ENCODE measurements at places on chromosomes 5 and 9. TPM values are rescaled to one million over a fixed set of nuclear protein-coding genes. Genes with fewer than 3 reads are reported as not detected.

DNA sequence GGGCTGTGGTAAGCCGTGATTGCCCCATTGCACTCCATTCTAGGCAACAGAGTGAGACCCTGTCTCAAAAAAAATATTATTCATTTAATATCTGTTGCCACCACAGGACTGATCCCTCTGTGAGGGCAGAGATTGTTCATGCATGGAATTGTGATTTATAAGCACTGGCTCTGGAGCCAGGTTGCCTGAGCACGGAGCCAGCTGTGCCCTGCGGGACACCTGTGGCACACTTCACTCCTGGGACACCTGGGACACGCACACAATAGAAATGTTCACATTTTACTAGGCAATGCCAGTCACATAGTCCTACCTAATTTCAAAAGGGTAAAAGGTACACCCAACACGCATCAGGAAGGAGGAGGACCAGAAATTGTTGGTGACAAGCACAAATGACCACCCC, 83.0 kb upstream of the GABRP start:
- no peak overlapping the region for H3K27ac ChIP-seq
- H3K4me1 ChIP-seq: no peaks in the 10 kb centered on the region
- no peak overlapping the region for H3K4me3 ChIP-seq
- no peaks in the 10 kb centered on the region for H3K36me3 ChIP-seq
- peaks cover 19% of the 10 kb centered on the region for H3K27me3 ChIP-seq

DNA sequence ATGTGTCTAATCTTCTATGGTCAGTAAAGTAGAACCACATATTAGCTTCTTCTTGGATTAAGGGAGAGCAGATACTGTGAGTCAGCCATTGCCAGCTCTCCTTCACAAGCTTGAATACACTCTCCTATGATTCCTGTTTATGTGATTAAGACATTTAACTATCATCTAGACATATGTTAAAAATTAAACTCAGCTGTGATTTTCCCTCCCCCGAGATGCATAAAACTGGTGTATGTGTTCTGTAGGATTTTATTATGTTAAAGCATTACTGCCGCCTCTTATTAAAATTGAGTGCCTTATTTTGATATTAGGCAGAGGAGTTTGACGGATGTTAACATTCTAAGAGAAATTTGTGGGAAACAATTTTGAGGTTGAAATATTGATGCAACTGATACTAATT, 114.6 kb downstream of the ACTBL2 start:
- H3K4me1 ChIP-seq: peaks cover 22% of the 10 kb centered on the region
- H3K27me3 ChIP-seq: no peaks in the 10 kb centered on the region
- H3K4me3 ChIP-seq: no peak overlapping the region
- H3K36me3 ChIP-seq: no peaks in the 10 kb centered on the region
- H3K27ac ChIP-seq: peak overlapping the region; percentile 78

DNA sequence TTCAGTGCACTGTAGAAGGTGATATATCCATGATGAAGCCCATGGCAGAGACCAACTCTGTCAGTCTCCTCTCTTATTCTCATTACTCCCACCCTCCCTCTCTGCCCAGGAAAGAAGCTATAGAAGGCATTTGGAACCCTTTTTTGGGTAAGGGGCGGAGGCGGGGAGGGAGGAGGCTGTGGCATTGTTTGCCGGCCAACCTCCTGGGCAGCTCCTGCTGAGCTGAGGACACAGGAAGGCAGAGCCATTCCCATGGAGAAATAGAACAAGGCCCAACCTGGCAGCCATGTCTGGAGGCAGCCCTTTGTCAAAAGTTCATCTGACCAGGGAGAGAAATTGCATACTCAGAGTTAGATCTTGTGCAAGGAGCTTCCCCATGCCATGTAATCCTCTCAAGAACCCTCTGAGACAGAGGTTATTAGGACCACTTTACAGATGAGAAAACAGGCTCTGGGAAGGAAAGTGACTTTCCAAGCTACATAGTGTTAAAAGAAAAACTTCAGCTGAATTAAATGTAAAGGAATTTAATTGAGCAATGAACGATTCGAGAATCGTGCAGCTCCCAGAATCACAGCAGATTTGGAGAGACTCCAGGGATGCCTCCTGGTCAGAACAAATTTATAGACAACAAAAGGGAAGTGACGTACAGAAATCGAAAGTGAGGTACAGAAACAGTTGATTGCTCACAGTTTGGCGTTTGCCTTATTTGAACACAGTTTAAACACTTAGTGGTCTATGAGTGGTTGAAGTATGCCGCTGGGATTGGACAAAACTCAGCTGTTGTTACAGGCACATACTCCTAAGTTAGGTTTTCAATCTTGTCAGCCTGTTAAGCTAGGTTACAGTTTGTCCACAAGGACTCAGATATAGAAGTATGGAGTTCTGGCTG, 158.6 kb downstream of the MELK start:
- no peaks in the 10 kb centered on the region for H3K4me1 ChIP-seq
- DNase-seq: no peak
- no peaks in the 10 kb centered on the region for H3K27me3 ChIP-seq
- H3K4me3 ChIP-seq: no peak overlapping the region

GRCh38 chr5:112668911-112669310, 68.8 kb upstream of the APC start:
- no peak for DNase-seq
- H3K36me3 ChIP-seq: no peaks in the 10 kb centered on the region
- peaks cover 6% of the 10 kb centered on the region for H3K27me3 ChIP-seq
- no peak overlapping the region for H3K4me3 ChIP-seq

GRCh38 chr9:136343884-136344269, 16.5 kb downstream of the GPSM1 start:
- H3K4me1 ChIP-seq: peaks cover 4% of the 10 kb centered on the region
- H3K27ac ChIP-seq: no peak overlapping the region
- no peaks in the 10 kb centered on the region for H3K27me3 ChIP-seq
- no peak for DNase-seq
- H3K4me3 ChIP-seq: no peak overlapping the region
- peaks cover 96% of the 10 kb centered on the region for H3K36me3 ChIP-seq

DNA sequence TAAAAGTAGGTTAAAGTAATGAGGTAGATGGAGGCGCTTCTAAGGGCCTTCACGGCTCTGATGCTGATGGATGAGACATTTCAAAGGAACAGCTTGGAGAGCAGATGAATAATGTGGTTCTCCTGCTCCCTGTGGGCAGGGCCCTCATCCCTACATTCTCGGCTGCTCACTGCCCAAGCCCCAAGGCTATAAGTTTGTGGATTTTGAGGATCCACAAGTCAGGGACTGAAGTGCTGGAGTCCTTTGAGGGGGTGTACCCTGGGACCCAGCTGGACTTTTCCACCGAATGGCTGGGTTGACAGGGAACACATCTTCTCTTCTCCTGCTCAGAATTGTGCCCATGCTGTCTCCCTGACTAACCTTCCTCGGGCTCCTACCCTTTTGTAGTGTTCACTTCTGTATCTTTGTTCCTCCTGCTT, 21.4 kb upstream of the CXCL14 start:
- no peak overlapping the region for H3K27ac ChIP-seq
- H3K4me3 ChIP-seq: no peak overlapping the region
- 0 out of 2 replicates have a peak, but pooled peaks cover 5% of the 10 kb centered on the region for H3K27me3 ChIP-seq
- no peak for DNase-seq

- no peak overlapping the region for H3K4me3 ChIP-seq
- H3K4me1 ChIP-seq: no peaks in the 10 kb centered on the region
- no peak overlapping the region for H3K27ac ChIP-seq
- no peaks in the 10 kb centered on the region for H3K27me3 ChIP-seq
- DNase-seq: no peak
These were observed 278.0 kb upstream of the NUDT12 start for GRCh38 chr5:103840600-103840999.

DNA sequence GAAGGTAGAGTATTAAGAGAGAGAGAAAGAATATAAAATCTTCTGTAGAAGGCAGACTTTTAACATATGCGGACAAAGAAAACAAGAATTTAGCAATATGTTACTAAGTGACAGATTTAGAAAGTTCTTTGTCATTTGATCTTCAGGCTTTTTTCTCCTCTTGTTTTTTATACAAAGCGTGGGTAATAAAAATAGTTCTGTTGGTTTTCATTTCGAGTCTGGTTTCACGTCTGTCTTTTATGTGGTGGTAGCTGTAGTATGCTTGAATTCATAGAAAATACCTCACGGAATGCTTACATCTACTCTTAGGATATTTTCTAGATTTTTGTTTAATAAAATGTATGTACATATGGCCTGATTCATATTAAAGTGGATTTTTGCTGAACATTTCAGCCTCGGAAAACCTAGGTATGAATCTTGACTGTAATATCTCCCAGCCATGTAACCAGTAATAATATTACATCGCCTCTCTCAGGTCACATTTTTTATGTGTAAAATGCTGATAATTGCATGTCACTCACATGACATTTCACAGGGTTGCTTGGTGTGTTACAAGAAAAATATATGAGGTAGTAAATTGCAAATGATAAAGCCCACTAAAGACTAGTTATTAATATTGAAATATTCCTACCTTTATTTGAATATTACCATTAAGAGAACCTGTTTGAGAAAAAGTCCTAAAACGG, 72.5 kb upstream of the TAF11L2 start:
- no peaks in the 10 kb centered on the region for H3K36me3 ChIP-seq
- H3K4me1 ChIP-seq: no peaks in the 10 kb centered on the region
- H3K27ac ChIP-seq: no peak overlapping the region
- H3K4me3 ChIP-seq: no peak overlapping the region

DNA sequence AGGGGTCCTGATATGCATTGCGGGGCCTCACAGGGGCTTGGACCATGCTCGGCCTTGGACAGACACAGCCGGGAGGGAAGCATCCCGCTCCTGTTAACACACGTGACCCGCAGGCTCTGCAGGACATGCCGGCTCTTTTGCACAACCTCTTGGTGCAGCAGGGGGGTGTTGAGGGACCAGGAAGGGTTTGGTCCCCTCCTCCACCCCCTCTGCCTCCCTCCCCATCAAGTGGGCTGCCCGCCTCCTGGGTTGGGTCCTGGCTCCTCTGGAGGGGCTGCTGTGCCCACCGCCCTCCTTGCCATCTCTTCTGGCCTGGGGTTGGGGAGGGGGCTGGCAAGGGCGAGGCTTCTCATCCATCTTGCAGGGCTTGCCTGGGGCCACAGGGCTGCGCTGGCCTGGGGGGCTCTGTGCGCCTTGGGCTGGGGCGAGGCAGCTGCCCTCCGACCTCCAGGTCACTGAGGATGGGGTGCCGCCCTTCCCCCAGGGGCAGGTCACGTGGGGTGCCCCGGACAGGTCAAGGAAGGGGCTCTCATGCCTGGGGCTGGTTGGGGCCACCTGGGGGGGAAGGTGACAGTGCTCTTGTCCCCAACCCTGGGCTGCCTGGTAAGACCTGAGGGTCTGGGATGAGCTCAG, 16.8 kb upstream of the SLC9A3 start:
- H3K4me1 ChIP-seq: no peaks in the 10 kb centered on the region
- H3K27ac ChIP-seq: no peak overlapping the region
- H3K36me3 ChIP-seq: no peaks in the 10 kb centered on the region
- peak; percentile 35 for DNase-seq
- H3K27me3 ChIP-seq: peaks cover 41% of the 10 kb centered on the region

DNA sequence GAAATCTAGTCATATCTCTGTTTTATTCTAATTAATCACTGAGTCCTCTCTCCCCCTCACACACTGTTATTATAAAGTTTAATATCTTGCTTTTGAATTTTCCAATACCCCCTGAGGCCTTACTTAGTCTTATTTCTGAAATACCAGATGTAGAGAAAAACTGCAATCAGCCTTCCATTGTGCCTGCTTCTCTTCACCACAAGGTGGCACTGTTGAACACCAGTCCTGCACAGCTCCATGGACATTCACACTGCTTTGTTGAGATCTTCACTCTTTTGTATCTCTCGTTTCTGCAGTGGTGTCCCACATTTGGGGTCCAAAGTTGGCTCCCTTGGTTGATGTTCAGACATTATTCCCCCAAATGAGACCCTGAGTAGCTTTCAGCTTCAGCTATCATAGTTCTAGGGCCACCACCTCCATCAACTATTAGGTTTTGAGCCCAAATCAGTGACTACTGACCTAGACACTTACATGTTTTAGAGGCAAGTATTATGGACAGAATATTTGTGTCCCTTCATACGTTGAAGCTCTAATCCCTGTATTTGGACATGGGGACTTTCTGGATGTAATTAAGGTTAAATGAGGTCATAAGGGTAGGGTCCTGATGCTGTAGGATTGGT, 24.3 kb downstream of the BOD1 start:
- peaks cover 38% of the 10 kb centered on the region for H3K4me1 ChIP-seq
- no peaks in the 10 kb centered on the region for H3K27me3 ChIP-seq
- H3K4me3 ChIP-seq: no peak overlapping the region
- no peak for DNase-seq
- no peaks in the 10 kb centered on the region for H3K36me3 ChIP-seq

DNA sequence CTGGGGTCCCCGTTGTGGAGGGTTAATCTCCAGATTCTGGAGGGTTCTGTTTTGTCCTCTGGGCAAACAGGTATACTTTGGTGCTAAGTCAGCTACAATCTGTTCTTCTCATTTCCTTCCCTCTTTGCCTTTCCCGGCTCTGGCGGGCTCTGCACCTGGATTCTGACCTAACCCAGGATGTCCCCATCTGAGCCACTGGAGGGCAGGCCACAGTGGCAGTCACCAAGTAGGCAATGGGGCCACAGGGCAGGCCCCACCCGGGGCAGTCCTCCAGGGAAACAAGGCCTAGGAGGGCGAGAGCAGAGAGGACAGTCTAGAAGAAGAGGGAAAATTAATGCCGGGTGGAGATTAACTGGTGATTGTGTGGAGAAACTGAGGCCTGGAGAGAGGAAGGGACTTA, 40.4 kb upstream of the HRH2 start:
- H3K27ac ChIP-seq: no peak overlapping the region
- no peaks in the 10 kb centered on the region for H3K27me3 ChIP-seq
- H3K4me3 ChIP-seq: no peak overlapping the region
- DNase-seq: no peak

DNA sequence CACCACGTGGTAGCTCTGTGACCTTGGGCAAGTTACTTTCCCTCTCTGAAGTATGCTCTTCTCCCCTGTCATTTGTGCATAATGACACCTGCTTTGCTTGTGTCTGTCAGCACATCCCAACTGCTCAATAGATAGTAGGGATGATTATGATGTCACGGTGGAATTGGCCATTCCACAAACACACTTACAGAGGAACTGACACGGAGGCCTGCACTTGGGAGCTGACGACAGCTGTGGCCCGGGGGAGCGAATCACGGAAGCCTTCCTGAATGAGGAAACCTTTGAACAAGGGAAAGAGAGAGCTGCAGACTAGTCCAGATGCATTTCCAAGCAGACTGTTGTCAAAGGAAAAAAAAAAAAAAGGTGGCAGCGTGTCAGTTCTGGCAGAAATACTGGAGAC, 21.0 kb downstream of the TLX3 start:
- no peaks in the 10 kb centered on the region for H3K36me3 ChIP-seq
- no peak overlapping the region for H3K4me3 ChIP-seq
- no peak for DNase-seq
- H3K4me1 ChIP-seq: no peaks in the 10 kb centered on the region
- H3K27me3 ChIP-seq: peaks cover 21% of the 10 kb centered on the region
- H3K27ac ChIP-seq: no peak overlapping the region

GRCh38 chr5:148979083-148979723, 83.7 kb downstream of the SH3TC2 start:
- H3K4me3 ChIP-seq: no peak overlapping the region
- no peak overlapping the region for H3K27ac ChIP-seq
- H3K4me1 ChIP-seq: peaks cover 56% of the 10 kb centered on the region
- no peak for DNase-seq
- no peaks in the 10 kb centered on the region for H3K27me3 ChIP-seq
- H3K36me3 ChIP-seq: no peaks in the 10 kb centered on the region

The ABO gene
- not detected for total RNA-seq

The NIM1K gene
- 0.18 TPM for total RNA-seq

The CXCL14 gene
- total RNA-seq: not detected
